Vagina (tissue), 2 donors: ENCODE measurements at places on chromosomes 12 and 14.

DNA sequence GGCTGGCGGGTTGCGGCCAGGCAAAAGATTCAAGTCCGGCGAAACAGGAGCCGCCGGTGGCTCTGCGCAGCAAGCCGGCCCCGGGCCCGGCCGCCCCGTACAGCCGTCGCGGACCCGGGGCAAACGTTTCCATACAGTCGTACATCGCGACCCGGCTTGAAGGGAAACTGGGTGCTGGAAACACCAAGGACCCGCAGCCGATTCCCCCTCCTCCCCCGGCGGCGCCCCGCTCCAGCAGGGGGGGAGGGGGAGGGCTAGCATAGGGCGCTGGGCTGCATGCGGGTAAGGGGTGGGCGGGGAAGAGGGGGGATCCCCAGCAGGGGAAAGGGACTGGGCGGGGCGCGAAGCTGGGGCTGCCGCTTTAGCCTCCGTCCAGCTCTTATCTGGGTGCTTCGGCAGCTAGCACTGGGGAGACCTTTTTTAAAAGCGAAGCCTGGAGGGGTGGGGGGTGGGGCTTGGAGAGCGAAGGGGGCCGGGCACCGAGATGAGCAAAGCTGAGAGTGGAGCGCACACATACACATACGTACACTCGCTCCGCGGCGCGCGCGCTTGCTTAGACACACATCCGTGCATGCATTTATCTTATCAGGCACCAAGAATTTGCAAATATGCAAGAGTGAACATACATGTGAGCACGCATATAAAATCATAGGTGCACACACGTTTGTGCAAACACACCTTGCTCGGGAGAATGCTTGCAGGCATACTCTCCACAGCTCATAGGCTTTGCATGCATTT is 11.9 kb downstream of the RARG start:
- DNase-seq, result no peak

DNA sequence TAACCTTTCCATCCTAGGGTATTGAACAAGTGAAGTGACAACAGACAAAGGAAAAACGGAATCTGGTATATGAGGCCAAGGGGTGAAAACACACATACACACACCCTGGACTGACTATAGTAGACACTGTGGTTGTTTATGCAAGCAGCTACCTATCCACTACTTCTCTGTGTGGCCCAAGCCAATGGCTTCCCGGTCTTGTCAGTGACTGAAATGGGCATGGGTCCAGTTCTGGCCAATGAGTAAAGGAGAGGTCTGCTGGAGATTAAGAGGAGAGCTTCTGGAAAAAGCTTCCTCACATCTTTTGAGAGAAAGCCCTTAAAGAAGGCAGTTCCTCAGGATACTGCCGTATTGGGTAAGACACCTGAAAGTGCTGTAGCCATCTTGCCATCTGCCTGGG is 19.3 kb downstream of the MBIP start:
- no peak for DNase-seq

DNA sequence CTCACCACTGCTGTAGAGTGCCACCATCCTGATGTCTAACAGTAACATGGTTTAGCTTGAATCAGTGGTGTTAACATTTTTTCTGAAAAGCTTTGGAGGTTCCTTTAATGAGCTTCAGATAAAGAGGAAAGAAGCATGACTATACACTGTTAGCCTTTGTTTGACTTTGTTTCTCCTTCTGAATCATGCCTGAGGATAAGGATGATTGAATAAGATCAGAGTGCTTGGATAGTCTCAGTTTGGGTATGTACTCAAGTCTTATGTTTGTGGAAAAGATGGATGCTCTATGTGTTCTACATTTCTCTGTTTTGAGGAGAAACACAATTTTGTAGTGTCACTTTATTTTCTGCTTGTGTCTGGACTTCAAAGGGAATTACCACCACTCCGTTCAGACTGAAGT is 42.0 kb downstream of the GPATCH2L start:
- DNase-seq, result no peak

GRCh38 chr14:53491256-53491883 is 338.2 kb upstream of the DDHD1 start:
- DNase-seq, result no peak
